Liver (tissue), 10 donors: ENCODE measurements at places on chromosomes 5 and 9. TPM values are rescaled to one million over a fixed set of nuclear protein-coding genes. Genes with fewer than 3 reads are reported as not detected.

- no peak overlapping the region for H3K27ac ChIP-seq
- H3K4me1 ChIP-seq: no peaks in the 10 kb centered on the region
- no peak for DNase-seq
- no peaks in the 10 kb centered on the region for H3K27me3 ChIP-seq
Observed at GRCh38 chr5:143665866-143666265, 146.1 kb upstream of the HMHB1 start.

DNA sequence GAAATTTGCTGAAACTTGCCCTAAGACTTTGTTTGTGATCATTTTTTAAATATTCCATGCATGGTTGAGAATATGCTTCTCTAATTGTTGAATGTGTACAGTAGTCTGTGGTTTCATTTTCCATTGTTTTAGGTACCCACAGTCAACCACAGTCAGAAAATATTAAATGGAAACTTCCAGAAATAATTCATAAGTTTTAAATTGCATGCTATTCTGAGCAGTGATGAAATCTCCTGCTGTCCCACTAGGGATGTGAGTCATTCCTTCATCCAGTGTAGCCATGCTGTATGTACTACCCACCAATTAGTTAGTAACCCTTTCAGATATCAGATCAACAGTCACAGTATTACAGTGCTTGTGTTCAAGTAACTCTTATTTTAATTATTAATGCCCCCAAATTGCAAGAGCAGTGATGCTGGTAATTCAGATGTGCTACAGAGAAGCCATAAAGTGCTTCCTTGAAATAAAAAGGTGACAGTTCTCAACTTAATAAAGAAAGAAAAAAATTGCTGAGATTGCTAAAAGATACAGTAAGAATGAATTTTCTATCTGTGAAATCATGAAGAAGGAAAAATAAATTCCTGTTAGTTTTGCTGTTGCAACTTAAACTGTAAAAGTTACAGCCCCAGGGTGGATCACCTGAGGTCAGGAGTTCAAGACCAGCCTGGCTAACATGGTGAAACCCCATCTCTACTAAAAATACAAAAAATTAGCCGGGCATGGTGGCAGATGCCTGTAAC is 79.9 kb upstream of the FBXL17 start:
- no peak overlapping the region for H3K4me3 ChIP-seq
- no peak overlapping the region for H3K27ac ChIP-seq
- H3K4me1 ChIP-seq: no peaks in the 10 kb centered on the region
- H3K27me3 ChIP-seq: no peaks in the 10 kb centered on the region

GRCh38 chr5:77437194-77437593 is 54.9 kb downstream of the WDR41 start:
- no peak overlapping the region for H3K4me3 ChIP-seq
- H3K4me1 ChIP-seq: no peaks in the 10 kb centered on the region
- H3K27ac ChIP-seq: no peak overlapping the region
- peaks cover 4% of the 10 kb centered on the region for H3K36me3 ChIP-seq

DNA sequence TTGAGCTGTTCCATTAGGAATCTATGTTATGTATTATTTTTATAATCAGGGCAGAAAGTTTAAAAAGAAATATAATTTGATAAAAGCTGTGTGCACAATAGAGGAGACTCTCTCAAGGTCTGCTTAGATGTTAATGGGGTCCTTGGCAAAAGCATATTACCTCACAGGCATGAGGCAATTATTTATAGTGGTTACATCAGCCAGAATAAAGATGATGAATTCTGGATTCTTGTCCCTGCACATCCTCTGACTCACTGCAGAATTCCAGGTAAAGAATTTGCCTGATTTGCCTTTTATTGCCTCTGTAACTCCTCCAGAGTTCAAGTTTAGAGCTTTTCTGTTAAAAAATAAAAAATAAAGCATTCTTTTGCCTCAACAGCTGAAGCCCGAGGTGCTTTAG is 253.6 kb downstream of the MAST4 start:
- no peaks in the 10 kb centered on the region for H3K36me3 ChIP-seq
- no peak overlapping the region for H3K4me3 ChIP-seq
- no peaks in the 10 kb centered on the region for H3K27me3 ChIP-seq
- DNase-seq: no peak
- H3K4me1 ChIP-seq: peaks cover 3% of the 10 kb centered on the region

DNA sequence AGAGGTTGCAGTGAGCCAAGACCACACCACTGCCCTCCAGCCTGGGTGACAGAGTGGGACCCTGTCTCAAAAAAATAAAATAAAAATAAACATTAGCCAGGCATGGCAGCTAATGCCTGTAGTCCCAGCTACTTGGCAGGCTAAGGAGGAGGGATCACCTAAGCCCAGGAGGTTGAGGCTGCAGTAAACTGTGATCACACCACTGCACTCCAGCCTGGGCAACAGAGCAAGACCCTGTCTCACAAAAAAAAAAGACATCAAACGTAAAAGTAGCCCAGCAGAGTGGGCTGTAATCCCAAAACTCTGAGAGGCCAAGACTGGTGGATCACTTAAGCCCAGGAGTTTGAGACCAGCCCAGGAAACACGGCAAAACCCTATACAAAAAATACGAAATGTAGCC is 19.0 kb downstream of the UIMC1 start:
- no peak overlapping the region for H3K4me3 ChIP-seq
- no peaks in the 10 kb centered on the region for H3K36me3 ChIP-seq
- no peaks in the 10 kb centered on the region for H3K4me1 ChIP-seq
- H3K27ac ChIP-seq: no peak overlapping the region
- DNase-seq: no peak

- H3K36me3 ChIP-seq: no peaks in the 10 kb centered on the region
- no peaks in the 10 kb centered on the region for H3K27me3 ChIP-seq
- no peaks in the 10 kb centered on the region for H3K4me1 ChIP-seq
- DNase-seq: no peak
Observed at GRCh38 chr9:14532456-14533115, 160.6 kb downstream of the ZDHHC21 start.

- no peaks in the 10 kb centered on the region for H3K36me3 ChIP-seq
- H3K4me3 ChIP-seq: no peak overlapping the region
- H3K27me3 ChIP-seq: no peaks in the 10 kb centered on the region
- no peak overlapping the region for H3K27ac ChIP-seq
Observed at GRCh38 chr5:62312036-62312435, 6.0 kb downstream of the KIF2A start.

DNA sequence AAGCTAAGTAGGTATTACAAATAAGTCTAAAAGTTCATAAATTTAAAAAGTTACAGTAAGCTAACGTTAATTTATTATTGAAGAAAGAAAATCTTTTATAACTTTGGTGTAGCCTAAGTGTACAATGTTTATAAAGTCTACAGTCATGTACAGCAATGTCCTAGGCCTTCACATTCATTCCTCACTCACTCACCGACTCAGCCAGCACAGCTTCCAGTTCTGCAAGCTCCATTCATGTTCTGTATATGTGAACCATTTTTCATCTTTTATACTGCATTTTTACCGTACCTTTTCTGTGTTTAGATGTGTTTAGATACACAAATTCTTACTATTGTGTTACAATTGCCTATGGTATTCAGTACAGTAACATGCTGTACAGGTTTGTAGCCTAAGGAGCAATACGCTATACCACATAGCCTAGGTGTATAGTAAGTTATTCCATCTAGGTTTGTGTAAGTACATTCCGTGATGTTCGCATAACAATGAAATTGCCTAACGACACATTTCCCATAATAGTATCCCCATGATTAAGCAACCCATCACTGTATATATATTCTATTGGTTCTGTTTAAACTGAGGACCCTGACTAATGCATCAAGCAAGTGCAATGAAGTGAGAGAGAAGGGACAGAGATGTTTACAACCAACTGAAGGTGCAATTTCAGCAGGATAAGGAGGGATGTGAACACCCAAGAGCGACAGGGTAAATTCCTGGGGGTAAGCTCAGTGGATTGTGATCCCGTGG is 88.9 kb upstream of the TRIO start:
- DNase-seq: no peak
- no peaks in the 10 kb centered on the region for H3K36me3 ChIP-seq
- H3K27ac ChIP-seq: no peak overlapping the region
- no peak overlapping the region for H3K4me3 ChIP-seq
- no peaks in the 10 kb centered on the region for H3K4me1 ChIP-seq

DNA sequence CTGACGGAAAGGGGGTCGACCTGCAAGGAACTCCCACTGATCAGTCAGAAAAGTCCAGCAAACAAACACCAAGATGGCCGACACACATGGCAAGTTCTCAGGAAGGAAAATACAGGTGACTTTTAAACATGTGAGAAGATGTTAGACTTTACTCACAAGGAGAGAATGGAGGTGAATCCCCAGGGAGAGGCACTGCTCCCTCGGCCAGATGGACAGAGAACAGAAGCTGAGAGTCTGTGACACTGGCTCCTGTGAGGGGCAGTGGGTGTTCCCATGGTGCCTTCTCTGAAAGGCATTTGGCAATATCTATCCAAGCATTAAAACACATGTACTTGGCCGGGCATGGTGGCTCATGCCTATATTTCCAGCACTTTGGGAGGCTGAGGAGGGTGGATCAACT is 22.8 kb downstream of the COL5A1 start:
- DNase-seq: no peak
- no peaks in the 10 kb centered on the region for H3K4me1 ChIP-seq
- H3K36me3 ChIP-seq: no peaks in the 10 kb centered on the region

GRCh38 chr5:110341836-110342235 is 384.6 kb downstream of the TMEM232 start:
- no peak overlapping the region for H3K4me3 ChIP-seq
- H3K27me3 ChIP-seq: no peaks in the 10 kb centered on the region
- no peaks in the 10 kb centered on the region for H3K36me3 ChIP-seq
- DNase-seq: no peak

DNA sequence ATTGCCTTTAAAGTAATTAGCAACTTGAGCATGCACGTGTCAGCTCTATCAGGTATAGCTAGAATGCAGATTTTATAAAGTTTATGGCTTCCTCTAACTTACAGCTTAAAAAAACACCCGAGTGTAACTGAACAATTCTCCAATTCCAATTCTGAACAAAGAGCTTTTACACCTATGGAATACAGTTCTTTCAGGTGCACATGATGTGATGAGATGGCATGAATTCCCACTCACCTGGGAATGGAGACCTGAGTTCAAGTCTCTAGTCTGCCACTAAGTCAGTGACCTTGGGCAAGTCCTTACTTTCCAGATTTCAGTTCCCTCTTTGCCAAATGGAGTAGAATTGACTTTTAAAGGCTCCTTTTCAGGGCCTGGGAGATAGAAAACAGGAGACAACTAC is 1.8 kb downstream of the ZFAND5 start:
- peak overlapping the region; percentile 98 for H3K27ac ChIP-seq
- peaks cover 31% of the 10 kb centered on the region for H3K4me1 ChIP-seq
- H3K27me3 ChIP-seq: no peaks in the 10 kb centered on the region
- DNase-seq: no peak
- peak overlapping the region; percentile 87 for H3K4me3 ChIP-seq

- DNase-seq: no peak
- H3K27ac ChIP-seq: no peak overlapping the region
- H3K4me1 ChIP-seq: no peaks in the 10 kb centered on the region
- H3K4me3 ChIP-seq: no peak overlapping the region
- no peaks in the 10 kb centered on the region for H3K36me3 ChIP-seq
- no peaks in the 10 kb centered on the region for H3K27me3 ChIP-seq
Observed at GRCh38 chr5:118321081-118321480, 667.3 kb downstream of the DTWD2 start.

Gene PRR16
- 0.14 TPM for total RNA-seq

Gene PWWP2A
- 14.6 TPM for total RNA-seq

Gene TMC1
- not detected for total RNA-seq

Gene SH3TC2
- total RNA-seq: 0.67 TPM

Gene IGFBPL1
- not detected for total RNA-seq

Gene TRIM36
- total RNA-seq: 0.25 TPM

Gene CTXN3
- not detected for total RNA-seq

Gene LRRC70
- total RNA-seq: 2.8 TPM

Gene CCDC180
- total RNA-seq: 3.1 TPM
